ENCODE measurements at places on chromosomes 5 and 9. TPM values are rescaled to one million over a fixed set of nuclear protein-coding genes. Genes with fewer than 3 reads are reported as not detected.

RCL1 gene
- total RNA-seq = 14.5 TPM

SLC6A19 gene
- not detected for total RNA-seq

ARHGEF28 gene
- total RNA-seq = 34.3 TPM

TLX3 gene
- not detected for total RNA-seq

REEP2 gene
- total RNA-seq = 14.4 TPM

WDR70 gene
- total RNA-seq = 37.5 TPM

CDX1 gene
- total RNA-seq = 0.33 TPM

WNT8A gene
- not detected for total RNA-seq

CXCL14 gene
- 0.26 TPM for total RNA-seq

NME5 gene
- 2.5 TPM for total RNA-seq

HTR1A gene
- not detected for total RNA-seq

LCN2 gene
- not detected for total RNA-seq

SLC36A2 gene
- total RNA-seq = not detected

CAVIN4 gene
- total RNA-seq = 1.5 TPM

NIM1K gene
- 7.7 TPM for total RNA-seq

F2RL2 gene
- 13.1 TPM for total RNA-seq

PLAC8L1 gene
- not detected for total RNA-seq

MARVELD2 gene
- total RNA-seq = 1.3 TPM

ZNF474 gene
- total RNA-seq = under 0.01 TPM

MLANA gene
- not detected for total RNA-seq

PCDHB8 gene
- total RNA-seq = 0.26 TPM

BRINP1 gene
- 0.33 TPM for total RNA-seq
